ENCODE measurements at places on chromosomes 2 and 18.
A peak's percentile ranks its signal among the peaks of the same experiment; 100 is the strongest.

- DNase-seq = no peak
Measured at GRCh38 chr18:51503351-51503750, 305.9 kb upstream of the MEX3C start.

DNA sequence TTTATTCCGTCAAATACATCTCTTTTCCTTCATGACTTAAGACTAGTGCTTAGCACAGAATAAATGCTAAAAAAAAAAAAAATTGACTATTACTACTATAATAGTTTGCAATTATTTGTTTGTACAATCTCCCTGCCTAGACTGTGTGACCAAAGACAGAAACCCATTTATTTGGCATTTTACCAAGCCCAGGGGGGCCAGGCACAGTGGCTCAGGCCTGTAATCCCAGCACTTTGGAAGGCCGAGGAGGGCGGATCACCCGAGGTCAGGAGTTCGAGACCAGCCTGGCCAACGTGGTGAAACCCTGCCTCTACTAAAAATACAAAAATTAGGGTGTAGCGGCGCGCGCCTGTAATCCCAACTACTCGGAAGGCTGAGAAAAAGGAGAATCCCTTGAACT lies 1.4 kb downstream of the ASB3 start:
- no peak for DNase-seq

DNA sequence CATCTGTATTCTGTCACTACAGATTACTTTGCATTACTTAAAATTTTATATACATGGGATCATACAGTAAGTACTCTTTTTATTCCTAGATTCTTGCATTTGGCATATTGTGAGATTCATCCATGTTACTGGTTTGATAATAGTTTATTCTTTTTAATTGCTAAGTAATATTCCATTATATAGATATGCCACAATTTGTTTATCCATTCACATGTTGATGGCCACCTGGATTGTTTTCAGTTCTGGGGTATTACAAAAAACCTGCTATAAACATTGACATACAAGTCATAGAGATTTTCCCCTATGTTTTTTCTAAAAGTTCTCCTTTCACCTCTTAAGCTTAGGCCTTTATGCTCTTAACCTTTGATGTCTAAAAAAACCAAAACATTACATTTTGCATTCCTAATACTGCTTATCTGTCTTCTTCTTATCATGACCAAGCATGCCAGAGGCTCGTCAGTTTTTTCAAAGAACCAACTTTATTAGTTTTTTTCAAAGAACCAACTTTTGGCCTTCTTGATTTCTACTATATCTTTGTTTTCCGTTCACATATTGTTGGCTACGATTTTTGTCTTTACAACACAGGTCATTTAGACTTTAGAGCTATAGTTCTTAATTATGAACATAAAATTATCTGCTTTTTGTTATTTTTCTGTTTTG lies 86.9 kb downstream of the ATAD2B start:
- DNase-seq = no peak

DNA sequence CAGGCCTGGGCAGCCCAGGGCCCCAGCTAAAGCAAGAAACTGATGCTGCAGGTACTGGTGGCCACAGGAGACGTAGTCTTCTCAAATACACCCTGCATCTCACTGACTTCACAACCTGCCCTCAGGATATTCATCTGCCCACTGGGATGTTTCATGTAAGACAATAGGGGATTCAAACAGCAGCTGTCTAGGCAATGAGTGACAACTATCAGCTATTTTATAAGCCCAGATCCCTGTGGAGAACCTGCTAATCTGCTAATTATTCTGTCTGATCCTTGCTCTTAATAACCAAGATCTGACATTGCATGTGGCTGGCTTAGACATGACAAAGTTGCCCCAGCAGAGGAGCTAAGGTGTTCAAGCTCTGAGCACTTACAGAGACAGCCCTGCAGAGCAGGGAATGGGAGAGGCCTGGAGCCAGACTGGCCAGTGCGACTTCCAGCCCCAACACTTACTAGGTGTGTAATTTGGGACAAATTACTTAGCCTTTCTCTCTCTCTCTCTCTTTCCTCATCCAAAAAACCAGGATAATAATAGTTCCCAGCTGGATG lies 28.6 kb downstream of the SIGLEC15 start:
- no peak for DNase-seq

DNA sequence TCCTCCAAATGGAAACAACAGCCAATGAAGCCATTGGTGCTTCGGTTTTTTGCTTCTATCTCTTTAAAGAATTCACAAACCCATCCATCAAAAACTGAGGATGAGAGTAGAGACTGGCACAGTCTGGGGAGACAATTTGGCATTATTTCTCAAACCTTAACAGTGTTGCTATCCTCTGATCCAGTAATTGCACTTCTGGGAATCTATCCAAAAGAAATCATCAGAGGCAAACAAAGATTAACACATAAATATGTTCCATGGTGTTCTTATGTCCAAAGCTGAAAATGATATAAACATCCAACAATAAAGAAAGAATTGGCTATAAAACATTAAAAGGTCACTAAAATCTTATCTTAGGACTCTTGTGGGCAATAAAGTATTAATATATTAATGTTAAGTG lies 35.1 kb downstream of the REEP1 start:
- no peak for DNase-seq

- no peak for DNase-seq
Measured at GRCh38 chr18:21359746-21360145, 117.7 kb downstream of the GREB1L start.

- DNase-seq = no peak
Measured at GRCh38 chr2:75055142-75055819, 96.8 kb downstream of the POLE4 start.

DNA sequence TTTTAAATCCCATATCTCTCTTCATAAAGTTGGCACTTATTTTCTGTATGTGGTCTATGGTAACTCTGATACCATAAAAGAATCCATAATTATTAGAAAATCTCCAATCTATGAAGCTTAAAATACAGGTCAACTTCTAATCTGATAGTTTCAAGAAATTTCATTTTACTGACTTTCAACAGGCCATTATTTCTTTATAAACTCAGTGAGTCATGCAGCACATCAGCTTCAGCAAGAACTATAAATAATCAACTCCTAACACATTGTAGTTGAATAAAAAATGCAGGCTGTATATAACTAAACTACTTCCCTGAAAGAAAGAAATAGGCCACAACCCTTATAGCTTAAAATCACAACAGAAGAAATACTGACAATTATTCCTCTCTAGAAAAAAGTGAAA lies 204.3 kb upstream of the CCDC150 start:
- no peak for DNase-seq

DNA sequence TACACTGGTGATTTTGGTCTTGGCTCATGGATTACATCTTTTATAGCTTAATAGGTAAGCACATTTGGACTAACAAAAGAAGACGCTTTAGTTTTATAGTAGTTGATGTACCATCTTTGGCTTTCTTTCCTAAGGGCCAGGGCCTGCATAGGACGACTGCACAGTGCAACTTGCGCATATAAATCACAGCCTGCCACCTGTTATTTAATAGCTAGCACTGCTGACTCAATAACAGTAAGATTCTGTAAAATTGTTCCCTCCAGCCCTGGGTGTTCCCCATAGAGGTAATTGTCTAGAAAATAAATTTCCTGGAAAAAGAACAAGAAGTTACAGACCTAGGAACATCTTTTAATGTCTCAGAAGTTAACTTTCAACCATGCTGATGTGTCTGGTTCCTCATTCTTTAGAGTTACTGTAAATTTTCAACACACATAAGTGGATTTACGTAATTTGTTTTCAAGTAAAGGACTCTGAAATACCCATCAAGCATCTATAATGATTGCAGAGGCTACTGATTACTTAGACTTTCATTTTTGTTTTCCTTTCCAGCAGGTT lies 594.2 kb upstream of the NXPH2 start:
- DNase-seq = no peak

DNA sequence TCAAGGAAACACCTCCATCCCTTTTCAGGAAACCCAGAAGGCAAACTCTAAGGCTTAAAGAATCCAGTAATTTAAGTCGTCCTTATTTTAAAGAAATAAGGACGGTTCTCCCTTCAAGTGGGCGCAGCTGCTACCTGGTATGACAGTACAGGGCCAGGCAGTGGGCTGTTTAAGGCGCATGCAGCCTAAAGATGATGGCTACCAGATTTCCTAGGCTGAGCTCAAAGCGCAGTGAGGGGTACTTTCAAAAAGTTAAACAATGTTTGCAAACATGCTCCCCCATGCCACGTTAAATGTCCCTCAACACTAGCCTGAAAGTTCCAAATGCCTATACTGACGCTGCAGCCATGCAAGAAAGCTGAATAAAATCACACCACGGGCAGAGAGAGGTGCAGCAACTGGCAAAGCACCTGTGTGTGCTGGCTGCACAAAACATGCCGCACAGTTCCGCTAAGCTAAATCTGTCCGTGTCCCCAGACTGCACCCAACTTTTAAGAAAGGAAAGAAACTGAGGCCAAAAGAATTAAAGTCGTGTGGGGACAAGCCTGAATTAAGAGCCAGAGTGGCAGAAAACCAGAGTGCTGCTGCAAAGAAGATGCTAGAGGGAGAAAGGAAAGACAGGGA lies 583 bp downstream of the HIBCH start:
- DNase-seq = no peak

DNA sequence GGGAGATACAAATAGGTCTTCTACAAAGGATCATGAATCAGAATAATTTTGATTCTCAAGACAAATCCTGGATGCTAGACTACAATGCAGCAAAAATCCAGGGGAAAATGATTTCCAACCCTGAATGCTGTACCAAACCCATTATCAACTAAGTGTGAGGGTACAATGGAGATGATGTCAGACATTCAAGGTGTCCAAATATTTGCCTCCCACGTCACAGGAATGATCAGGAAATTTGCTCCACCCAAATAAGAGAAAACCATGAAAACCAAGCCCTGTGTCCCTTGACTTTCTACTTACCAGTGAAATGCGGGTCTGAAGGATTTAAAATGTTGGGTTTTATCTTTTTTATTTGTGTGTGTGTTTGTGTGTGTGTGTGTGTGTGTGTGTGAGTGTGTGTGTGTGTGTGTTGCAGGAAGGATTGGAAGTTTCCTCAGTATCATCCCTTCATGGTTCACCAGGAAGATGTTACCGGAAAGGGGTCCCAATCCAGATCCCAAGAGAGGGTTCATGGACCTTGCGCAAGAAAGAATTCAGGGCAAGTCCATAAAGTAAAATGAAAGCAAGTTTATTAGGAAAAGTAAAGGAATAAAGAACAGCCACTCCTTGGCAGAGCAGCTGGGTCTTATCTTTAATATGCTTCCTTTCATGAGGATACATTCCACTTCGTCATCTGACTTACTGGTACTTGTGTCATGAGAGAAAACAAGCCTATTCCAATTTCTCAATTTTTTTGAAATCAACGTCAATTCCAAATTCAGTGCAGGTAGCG lies 61.1 kb upstream of the ID2 start:
- DNase-seq = no peak

- no peak for DNase-seq
Measured at GRCh38 chr2:178846458-178846802, 39.2 kb upstream of the TTN start.

DNA sequence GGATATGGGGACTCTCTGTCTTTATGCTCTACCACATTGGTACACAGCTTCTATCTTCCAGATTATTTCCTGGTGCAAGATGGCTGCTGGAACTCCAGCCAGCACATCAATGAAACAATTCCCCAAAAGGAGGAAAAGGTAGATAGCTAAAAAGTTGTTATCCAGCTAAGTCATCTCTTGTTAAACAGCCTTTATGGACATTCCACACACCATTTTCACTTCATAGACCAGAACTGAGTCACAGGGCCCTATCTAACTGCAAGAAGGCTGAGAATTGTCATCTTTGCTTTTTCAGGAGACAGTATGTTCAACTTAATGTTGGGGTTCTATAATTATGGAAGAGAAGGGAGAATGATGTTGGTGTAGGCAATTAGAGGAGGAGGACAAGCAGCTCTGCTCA lies 133.3 kb upstream of the NOSTRIN start:
- DNase-seq = no peak

DNA sequence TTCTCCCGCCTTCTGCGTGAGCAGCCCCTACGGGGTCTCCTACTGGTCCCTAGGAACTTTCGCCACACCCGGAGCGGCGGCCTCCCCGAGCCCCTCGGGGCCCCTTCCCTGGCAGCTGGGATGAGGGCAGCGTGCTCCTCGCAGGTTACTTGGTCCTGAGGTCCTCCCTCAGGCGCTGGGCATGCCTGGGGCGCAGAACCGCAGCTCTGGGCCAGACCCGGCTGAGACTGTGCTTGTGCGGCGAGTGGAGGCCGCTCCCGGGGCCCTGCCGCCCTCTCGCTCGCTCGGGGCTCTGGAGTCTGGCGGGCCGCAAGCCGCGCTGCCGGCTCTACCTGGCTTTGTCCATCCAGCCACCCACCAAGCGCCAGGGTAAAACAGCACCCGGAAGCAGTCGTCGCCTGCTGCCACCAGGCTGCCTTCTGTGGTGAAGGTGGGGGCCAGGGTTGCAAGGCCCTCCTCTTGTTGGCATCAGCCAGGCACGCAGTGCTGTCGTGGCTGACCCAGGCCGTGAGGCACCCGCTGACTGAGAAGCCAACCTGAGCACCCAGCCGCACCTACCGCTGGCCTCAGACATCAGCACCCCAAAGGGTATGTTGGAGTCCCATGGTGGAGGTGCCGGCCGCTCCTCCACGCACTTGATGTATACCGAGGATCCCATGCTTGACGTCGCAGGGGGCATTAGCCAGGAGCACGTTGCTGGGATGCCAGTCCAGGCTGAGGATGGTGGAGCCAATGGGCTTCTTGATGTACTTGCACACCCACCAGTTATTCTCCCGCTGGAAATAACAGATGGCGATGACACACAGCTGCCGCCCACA lies 46.1 kb upstream of the PTH2R start:
- peak; percentile 45 for DNase-seq

- no peak for DNase-seq
Measured at GRCh38 chr18:58314284-58314683, 270.3 kb downstream of the NEDD4L start.

DNA sequence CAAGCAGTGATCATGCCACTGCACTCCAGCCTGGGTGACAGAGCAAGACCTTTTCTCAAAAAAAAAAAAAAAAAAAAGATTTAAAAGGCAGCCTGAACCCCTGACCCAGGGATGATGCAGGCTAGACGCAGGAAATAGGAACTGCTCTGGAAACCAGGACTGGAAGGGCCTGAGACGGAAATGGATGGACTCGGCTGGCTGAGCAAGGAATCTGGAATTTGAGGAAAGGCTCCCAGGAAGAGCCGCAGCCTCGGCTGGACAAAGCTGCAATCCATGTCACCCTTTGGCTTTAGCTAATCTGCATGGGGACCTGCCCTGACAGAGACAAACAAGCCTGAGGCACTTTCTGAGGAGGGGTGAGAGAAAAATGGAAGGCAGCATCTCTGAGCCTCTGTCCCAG lies 55.0 kb upstream of the DAPL1 start:
- no peak for DNase-seq

DNA sequence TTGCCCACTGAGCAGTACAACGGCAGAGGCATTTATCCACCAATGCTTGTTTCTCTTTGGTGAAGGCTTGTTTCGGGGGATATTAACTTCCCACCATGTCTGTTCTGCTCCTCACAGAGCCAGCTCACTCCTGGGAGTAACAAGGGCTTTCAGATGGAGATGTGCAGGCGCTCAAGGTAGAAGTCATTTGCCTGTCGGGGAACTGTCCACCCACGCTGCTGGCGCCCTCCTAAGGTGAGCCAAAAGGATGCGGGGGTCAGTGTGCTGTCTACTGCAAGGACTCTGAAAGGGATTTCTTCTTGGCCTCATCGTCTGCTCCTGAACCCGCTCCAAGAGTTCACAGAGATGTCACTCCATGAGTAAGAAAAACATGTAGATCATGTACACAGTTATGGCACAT lies 57.0 kb upstream of the CYRIA start:
- DNase-seq = no peak
